Small intestine (tissue), 16 donors: ENCODE measurements at places on chromosomes 2 and 18. TPM values are rescaled to one million over a fixed set of nuclear protein-coding genes. Genes with fewer than 3 reads are reported as not detected.

DNA sequence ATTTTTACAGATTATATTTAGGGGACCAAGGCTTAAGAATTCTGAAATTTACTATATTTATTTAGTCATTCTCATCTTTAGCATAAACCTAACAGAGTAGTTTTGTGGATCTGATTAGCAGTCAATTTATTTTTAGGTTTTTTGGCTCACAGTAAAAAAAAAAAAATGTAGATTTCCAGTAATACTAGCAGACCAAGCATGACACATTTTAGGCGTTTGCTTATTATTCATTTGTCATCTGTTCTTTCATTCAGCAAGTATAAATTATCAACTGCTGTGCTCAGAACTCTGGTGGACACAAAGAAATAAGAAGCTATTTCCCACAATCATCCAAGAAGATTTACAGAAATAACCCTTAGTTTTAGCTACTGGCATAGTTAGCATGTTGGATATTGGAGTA is 20.6 kb downstream of the PDE1A start:
- H3K4me3 ChIP-seq, result no peak overlapping the region
- no peak overlapping the region for H3K27ac ChIP-seq
- no peaks in the 10 kb centered on the region for H3K36me3 ChIP-seq

GRCh38 chr2:159715451-159715850 is 3.1 kb downstream of the MARCHF7 start:
- no peak overlapping the region for H3K27ac ChIP-seq
- no peaks in the 10 kb centered on the region for H3K36me3 ChIP-seq
- peaks cover 5% of the 10 kb centered on the region for H3K4me1 ChIP-seq
- no peaks in the 10 kb centered on the region for H3K27me3 ChIP-seq

DNA sequence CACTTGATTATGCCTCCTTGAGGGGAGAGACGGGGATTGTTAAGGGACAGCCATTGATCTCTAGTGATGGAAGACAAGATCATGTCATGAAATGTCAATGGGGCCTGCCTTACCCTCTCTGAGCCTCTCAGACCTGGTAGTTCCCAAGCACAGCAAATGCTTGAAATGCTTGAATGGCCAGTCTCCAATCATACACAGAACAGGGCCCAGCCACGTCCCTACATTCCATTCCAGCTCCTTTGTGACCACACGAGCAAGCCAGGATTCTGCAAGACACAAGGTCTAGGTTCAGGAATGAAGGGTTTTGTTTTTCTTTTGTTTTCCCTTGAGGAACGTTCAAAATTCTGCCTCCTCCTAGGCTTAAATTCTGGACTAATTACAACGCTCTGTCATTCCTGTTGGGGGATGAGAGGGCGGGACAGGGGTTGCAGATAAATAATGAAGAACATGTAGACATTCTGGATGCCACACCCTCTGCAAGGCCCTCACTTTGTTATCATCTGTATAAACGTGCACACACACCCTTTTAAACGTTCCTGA is 98.1 kb upstream of the YPEL5 start:
- DNase-seq, result no peak
- no peak overlapping the region for H3K4me3 ChIP-seq
- no peak overlapping the region for H3K27ac ChIP-seq
- H3K36me3 ChIP-seq, result no peaks in the 10 kb centered on the region

DNA sequence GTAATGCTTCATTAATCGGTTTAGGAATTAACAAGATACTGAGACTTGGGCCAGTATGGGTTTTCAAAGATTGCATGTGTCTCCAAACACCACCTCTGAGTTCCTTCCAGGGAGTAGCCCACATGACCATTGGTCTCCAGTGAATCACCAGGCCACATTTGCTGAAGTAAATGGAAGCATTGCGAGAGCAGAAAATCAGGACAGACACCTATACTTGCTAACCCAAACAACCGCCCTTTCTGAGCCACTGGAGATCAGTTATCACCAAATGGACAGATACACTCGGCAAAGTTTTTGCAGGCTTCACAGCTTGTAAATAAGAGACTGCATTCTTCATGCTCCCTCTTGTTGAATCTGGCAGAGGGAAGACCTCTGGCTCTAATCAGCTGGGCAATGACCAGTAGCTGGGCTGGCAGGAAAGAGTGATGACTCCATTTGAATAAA is 40.9 kb downstream of the GATA6 start:
- H3K27ac ChIP-seq, result peak overlapping the region; percentile 65
- H3K4me3 ChIP-seq, result no peak overlapping the region
- H3K4me1 ChIP-seq, result peaks cover 43% of the 10 kb centered on the region
- no peaks in the 10 kb centered on the region for H3K36me3 ChIP-seq
- DNase-seq, result peak; percentile 86

DNA sequence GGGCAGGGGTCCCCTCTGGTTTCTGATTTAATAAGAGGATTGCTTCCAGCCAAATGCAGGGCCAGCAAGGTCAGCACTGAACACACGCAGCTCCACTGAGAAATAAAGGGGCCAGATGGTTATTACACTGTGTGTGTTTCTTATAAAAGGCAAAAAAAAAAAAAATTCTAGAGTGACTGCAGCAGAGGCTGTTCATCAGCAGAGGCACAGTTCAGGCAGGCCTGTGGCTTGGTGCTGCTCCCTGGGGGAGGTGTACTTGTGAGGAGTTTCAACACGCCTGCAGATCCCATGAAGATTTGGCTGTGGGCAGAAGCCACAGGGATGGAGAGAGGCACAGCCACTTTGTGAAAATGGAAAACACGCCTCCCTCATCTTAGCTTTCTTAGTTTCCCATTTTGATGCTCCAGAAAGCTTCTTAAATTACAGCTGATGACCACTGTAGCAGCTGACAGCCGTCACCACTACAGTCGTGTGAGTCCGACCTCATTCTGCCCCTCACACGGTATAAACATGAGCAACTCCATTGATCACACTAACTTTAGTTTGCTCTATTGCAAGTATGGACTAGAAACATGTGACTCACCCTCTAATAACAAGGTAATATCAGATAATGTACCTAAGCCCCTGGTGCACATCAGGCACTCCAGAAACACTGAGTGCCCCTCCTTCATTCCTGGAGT is 726.5 kb upstream of the RAB6C start:
- no peak overlapping the region for H3K27ac ChIP-seq
- no peaks in the 10 kb centered on the region for H3K36me3 ChIP-seq
- no peaks in the 10 kb centered on the region for H3K27me3 ChIP-seq
- DNase-seq, result no peak

- no peak overlapping the region for H3K4me3 ChIP-seq
- H3K4me1 ChIP-seq, result no peaks in the 10 kb centered on the region
- DNase-seq, result no peak
- no peaks in the 10 kb centered on the region for H3K36me3 ChIP-seq
- H3K27ac ChIP-seq, result no peak overlapping the region
Observed at GRCh38 chr2:84170979-84171378, 288.1 kb downstream of the SUCLG1 start.

- H3K27ac ChIP-seq, result no peak overlapping the region
- no peaks in the 10 kb centered on the region for H3K36me3 ChIP-seq
- H3K4me1 ChIP-seq, result no peaks in the 10 kb centered on the region
- no peak for DNase-seq
Observed at GRCh38 chr18:7325126-7325430, 94.2 kb downstream of the LRRC30 start.

DNA sequence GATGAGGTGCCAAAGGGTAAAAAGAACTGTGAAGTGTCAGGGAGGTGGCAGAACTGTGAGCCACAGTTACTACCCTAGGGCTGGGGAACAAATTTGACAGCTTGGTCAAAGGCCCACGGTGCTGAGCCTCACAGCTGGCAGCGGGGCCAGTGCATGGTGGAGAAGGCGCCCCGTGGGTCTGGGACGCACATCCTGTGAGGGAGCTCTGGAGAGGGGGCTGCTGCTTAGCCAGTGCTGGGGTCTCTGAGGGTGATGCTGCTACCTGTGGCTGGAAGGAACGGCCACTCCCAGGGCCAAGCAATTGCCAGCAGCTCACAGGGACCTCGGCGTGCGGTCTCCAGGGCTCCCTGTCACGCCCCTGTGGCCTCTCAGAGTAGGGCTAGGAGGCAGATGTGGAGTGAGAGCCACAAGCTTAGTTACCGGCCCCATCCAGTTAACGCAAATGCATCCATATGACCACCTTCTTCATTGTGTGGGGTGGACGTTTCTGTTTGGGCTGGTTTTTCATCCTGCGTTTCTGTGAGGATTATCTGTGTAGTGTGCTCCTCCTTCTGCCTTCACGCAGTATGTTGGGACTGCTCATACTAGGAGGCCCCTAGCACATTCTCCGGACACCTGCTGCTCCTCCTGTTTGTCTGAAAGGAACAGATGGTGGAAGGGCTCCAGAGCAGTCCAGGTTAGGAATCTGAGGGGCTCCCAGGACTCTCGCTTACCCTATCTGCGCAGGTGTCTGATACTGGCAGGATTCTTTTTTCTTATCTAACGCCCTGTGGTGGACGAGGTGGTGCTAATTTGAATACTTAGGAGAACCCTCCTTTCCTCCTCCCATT is 26.0 kb downstream of the STK25 start:
- H3K27ac ChIP-seq, result no peak overlapping the region
- DNase-seq, result no peak
- H3K36me3 ChIP-seq, result no peaks in the 10 kb centered on the region

DNA sequence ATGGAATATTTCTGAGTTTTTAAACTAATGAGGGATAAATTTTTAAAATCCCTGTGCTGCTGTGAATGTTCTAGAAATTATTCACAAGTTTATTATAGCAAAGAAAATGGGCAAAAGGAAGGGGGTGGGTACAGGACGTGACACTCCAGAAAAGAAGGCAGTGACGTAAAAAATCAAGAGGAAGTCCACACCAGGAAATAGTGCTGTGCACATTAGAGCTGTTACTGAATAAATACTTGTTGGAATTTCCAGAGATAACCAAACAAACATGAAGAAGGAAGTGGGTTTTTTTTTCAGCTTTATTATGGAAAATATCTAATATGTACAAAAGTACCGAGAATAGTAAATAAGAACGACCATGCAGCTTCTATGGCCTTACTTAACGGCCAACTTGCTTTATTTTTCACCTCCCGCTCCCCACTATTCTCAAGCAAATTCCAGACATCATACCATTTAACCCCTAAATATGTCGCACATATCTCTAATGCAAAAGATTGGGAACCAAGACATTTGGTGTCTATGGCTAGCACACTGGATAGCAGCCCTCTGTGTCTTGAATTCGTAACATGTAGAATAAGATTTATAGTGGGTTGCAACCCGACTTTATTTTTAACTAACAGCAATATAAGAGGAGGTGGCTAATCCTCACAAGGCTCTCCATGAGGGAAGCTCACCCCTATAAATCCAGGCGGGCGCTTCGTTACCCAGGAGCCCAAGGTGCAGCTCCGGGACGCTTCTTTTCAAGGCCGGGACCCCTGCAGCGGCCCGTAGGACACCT is 580 bp upstream of the NDUFV2 start:
- no peaks in the 10 kb centered on the region for H3K27me3 ChIP-seq
- peak; percentile 84 for DNase-seq
- H3K36me3 ChIP-seq, result no peaks in the 10 kb centered on the region
- peak overlapping the region; percentile 52 for H3K4me3 ChIP-seq
- peaks cover 20% of the 10 kb centered on the region for H3K4me1 ChIP-seq

DNA sequence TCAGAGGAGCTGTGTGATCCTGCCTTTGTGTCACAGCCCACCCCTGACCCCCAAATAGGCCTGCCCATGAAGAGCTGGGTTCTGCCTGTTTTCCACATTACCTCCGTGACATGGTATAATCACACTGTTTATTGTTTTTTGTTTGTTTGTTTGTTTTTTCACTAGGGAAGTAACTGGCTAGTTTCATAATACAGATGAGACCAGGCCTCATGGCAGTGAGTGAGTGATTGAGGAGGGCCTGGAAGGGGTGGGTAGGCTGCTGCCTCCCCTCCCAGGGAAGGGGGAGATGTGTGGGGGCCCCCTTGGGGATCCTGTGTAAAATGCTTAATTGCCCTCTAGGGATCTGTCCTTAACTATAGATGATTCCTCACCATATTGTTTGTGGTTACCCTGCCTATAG is 190.5 kb downstream of the LDLRAD4 start:
- H3K36me3 ChIP-seq, result peaks cover 3% of the 10 kb centered on the region

GRCh38 chr2:130755256-130756052 is at the start of gene AMER3:
AMER3 (plus strand) TSS chr2:130755540; CDS start chr2:130762073, 6,533 bp downstream.
- peak within 1 kb of the TSS; percentile 35 for H3K4me3 ChIP-seq
- H3K27me3 ChIP-seq, result peaks cover 21% of the 10 kb centered on the region
- DNase-seq, result no peak
- no peak within 1 kb of the TSS for H3K27ac ChIP-seq

GRCh38 chr2:120735746-120736170 is at the start of gene GLI2:
GLI2 (plus strand) TSS chr2:120735868; CDS start chr2:120797321, 61,453 bp downstream.
- H3K4me3 ChIP-seq, result peak within 1 kb of the TSS; percentile 9
- H3K36me3 ChIP-seq, result no peaks in the 10 kb centered on the region
- peak; percentile 81 for DNase-seq
- no peaks in the 10 kb centered on the region for H3K4me1 ChIP-seq
- H3K27ac ChIP-seq, result peak within 1 kb of the TSS; percentile 32
- H3K27me3 ChIP-seq, result peaks cover 84% of the 10 kb centered on the region

DNA sequence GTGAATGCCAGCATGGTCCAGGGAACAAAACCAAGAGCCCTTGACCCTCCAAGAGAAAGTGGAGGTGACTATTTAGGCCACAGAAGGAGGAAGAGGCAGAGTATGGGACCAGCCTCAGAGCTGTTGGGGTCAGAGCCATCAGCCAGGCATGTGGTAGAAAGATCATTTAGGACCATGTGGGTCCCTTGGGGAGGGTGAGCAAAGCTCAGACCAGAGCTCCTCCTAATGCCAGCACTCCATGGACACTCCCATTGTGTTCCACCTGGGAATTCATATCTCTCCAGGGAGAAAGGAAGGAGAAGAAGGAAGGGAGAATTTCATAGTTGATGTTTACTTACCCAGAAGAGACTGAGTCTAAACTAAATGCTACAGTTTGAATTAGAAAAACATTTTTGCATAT is 73.2 kb downstream of the CYBRD1 start:
- no peak overlapping the region for H3K4me3 ChIP-seq
- no peak overlapping the region for H3K27ac ChIP-seq
- H3K27me3 ChIP-seq, result peaks cover 8% of the 10 kb centered on the region
- no peaks in the 10 kb centered on the region for H3K36me3 ChIP-seq

- no peak overlapping the region for H3K27ac ChIP-seq
- no peaks in the 10 kb centered on the region for H3K36me3 ChIP-seq
- H3K4me1 ChIP-seq, result no peaks in the 10 kb centered on the region
Observed at GRCh38 chr2:121947674-121948073, 192.2 kb downstream of the TSN start.

GRCh38 chr2:31000970-31001369 is 137.3 kb downstream of the GALNT14 start:
- no peak for DNase-seq
- H3K27ac ChIP-seq, result no peak overlapping the region
- no peaks in the 10 kb centered on the region for H3K4me1 ChIP-seq
- peaks cover 2% of the 10 kb centered on the region for H3K27me3 ChIP-seq
- H3K36me3 ChIP-seq, result no peaks in the 10 kb centered on the region

DNA sequence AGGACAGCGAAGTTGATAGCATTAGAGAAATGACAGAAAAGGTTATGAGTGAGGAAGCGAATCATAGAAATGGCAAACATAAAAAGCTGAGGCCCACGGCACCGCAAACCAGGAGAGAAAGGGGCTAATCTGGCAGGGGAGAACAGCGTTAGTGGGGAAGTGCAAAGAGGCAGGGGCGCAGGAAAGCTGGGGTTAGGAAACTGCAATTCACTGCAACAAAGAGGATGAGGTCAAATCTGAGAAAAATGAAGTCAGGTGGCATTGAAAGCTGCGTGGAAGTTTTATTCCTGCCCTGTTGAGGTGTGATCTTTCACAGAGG is 653 bp upstream of the ABI2 start:
- H3K4me3 ChIP-seq, result peak overlapping the region; percentile 80
- H3K36me3 ChIP-seq, result no peaks in the 10 kb centered on the region
- peak overlapping the region; percentile 56 for H3K27ac ChIP-seq

- H3K27ac ChIP-seq, result peak overlapping the region; percentile 96
- peak; percentile 84 for DNase-seq
- peaks cover 49% of the 10 kb centered on the region for H3K36me3 ChIP-seq
Observed at GRCh38 chr2:110105608-110106467, 9.8 kb downstream of the MALL start.

Gene KIAA2012
- 0.07 TPM for polyA plus RNA-seq

Gene WNT10A
- 2.4 TPM for polyA plus RNA-seq

Gene AUP1
- polyA plus RNA-seq, result 237 TPM

Gene CIDEA
- 1.6 TPM for polyA plus RNA-seq
